HT-29 (cell line): ENCODE measurements at places on chromosomes 3 and 15.

GRCh38 chr15:61951949-61952348 lies 108.3 kb downstream of the VPS13C start:
- peak; percentile 9 for DNase-seq

DNA sequence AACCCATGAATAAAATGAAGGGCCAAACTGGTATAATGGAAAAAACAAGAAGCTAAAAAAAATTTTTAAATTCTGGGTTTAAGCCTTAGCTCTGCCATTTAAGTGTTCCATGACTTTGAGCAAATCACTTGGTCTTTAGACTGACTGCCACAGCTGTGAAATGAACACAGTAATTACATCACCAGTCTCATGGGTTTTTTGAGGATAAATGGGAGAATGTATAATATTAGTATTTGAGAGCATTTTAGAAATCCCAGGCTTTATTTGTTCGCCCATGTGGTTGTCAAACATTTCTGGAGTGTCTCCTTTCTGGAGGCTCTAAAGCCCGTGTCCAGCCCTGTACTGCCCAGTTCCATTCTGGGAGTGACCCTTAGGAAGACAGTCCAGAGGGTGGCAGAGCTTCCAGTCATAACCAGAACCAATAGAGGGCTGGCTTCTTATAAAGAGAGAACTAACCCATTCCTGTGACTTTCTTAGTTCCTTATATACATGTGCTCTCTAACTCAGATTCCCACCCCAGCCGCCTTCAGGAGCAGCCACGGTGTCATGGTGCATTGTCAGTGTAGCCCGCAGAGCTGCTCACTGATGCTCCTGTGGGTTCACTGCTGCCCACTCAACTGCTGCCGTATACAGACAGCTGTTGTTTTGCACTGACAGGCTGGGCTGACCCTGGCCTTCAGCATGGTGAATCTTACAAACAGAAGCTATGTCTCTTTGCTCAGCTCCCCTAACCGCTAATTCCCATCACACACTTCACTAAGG lies 44.7 kb downstream of the BOC start:
- no peak for DNase-seq

GRCh38 chr3:69838217-69838616 lies 99.0 kb downstream of the MITF start:
- no peak for DNase-seq

GRCh38 chr15:86540840-86541467 lies 461.3 kb downstream of the AGBL1 start:
- DNase-seq = no peak

GRCh38 chr3:98343647-98344507 lies 9.8 kb upstream of the OR5K4 start:
- DNase-seq = peak; percentile 78

- DNase-seq = no peak
These were observed 624.5 kb upstream of the SGO1 start for GRCh38 chr3:20810555-20810954.

- peak; percentile 77 for DNase-seq
These were observed 9.8 kb downstream of the SCG5 start for GRCh38 chr15:32651229-32651837.

DNA sequence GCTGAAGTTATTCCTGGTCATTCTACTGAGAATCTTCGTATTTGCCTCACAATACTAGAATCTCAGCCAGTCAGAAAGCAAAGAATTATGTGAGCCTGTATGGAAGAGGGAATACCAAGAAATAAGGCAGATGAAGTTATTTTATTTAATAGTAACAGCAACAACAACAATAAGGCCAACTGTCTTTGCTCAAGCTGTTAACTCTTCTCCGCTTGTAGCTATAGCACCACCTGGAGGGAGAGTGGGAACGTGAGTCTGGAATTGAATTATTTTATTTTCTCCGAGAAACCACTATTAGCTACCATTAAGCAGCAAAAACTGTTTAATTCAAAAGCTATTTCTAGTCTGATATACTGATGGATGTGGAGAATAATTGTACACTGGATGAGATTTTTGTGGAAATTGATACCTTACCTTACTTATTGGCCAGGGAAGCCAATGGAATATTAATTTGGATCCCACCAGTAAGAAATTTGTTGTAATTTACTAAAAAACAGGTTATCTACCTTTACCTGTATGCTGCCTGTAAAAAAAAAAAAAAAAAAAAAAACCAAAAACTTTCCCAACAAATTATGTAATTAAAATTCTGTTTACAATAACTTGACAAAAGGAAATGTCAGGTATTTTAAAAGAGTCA lies 50.1 kb downstream of the CALML4 start:
- peak; percentile 77 for DNase-seq

GRCh38 chr3:120487191-120487650 lies 36.4 kb upstream of the FSTL1 start:
- DNase-seq = no peak

DNA sequence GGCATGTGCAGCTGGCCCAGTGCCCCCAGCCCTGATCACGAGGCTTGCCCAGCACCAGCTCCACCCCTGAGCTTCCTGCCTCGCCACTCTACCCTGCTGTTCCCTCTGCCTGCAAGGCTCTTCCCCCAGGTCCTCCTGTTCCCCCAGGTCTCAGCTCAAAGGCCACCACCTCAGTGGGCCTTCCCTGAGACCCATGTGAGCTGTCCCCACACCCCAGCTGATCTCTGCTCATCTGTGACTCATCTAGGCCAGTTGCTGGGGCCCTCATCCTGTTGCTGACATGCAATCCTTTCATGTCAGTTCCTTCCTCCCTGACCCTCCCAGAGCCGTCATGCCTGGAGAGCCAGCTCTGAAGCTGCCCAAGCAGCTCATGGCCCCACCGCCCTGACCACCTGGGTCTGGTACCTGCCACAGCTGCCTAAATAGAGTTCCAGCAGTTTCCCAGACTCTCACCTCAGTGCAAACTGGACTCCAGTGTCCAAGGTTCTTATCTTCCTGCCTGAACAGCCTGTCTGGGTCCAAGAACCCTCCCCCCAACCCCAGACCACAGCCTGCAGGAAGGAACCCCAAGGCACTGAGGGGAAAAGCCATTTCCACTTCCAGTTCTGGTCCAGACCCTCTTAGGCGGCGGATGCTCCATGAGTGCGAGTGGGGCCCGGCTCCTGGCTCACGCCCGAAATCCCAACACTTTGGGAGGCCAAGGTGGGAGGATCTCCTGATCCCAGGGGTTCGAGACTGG lies 116.6 kb upstream of the IQSEC1 start:
- no peak for DNase-seq

DNA sequence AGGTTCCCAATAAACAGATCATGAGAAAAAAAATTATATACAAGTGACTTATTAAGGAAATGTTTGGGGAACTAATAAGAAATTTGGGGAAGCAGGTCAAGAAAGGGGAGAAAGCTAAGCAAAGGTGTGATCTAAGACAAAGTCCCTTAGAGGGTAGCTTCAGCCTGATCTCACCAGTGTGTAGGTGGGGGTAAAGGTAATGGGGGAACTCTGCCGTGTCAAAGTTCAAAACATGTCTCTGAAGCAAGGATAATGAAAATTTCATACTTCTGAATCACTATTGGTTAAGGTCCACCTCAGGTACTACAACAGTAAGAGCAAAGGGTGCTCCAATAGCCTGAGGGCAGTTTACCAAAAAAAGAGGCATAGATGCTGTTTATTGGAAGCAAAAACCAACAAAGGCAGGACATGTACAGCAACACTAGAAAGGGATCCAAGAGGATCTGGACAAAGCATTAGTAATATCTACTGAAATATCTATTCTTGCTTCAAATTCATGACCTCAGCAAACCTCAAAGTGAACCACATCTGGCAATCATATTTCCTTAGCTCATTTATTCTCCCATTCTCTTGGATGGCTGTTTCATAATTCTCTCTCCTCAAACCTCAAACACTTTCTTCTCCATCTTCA lies 6.9 kb downstream of the ACAD11 start:
- DNase-seq = no peak

GRCh38 chr3:173173652-173174051 lies 32.6 kb upstream of the SPATA16 start:
- DNase-seq = no peak

- no peak for DNase-seq
These were observed 278.5 kb upstream of the UMPS start for GRCh38 chr3:124451630-124452317.

DNA sequence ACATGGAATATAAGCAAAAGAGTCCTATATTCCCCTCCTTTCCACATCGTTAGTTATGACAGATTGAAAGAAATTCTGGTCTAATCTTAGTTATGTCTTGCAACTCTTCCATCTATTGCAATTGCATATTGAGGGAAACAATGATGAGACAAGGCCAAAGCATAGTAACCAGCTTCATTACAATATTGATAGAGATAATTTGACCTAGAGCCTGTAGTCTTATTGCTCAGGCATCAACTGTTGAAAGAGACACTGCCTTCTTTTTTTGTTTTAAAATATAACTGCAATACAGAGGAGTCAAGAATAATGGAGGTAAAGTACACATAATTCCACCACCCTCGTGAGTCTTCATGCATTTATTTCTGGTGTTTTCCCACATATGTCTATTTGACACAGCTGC lies 2.0 kb downstream of the TM4SF18 start:
- no peak for DNase-seq

DNA sequence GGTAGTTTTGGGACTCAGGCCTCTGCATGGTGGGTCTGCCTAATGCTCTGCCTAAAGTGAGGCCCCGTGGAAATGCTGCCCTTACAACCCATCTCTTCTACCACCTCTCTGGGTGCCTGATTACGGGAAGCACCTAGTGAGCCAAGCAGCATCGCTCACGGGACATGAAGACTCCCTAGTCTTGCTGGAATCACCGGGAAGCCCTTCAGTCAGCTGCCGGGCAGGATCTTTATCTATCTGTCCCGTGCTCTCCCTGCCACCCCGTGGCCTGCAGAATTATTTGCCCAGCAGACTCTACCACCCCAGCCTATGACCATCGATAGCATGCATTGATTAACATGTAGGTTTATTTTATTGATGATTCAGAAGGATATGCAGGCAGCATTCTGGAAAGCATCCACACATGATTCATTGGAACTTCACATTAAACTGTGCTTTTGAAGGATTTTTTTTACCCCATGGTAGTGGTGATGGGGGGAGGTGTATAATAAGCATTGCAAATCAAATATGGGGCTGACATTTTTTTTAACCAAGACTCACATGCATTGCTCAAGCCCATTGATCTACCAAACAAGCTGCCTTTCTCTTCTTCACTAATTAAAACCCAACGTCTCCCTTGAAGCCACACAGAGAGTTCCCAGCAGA lies 63.1 kb downstream of the ATP2B2 start:
- no peak for DNase-seq

DNA sequence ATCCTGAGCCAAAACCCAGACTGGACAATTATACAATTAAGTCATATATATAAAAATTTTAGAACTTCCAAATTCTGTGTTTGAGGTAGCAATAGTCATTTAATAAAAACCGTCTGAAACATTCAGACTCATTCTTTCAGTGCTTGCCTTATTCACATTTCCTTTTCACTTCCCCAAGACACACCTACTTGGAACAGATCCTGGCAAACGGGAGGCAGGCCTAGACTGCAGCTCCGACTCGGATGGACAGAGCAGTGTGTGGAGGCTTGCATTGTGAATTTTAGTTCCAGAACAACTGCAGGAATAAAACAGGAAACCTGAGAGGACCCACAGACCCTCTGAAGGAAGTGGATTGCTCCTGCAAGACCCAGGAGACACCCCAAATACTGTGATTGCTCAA lies 341.4 kb downstream of the CNTN3 start:
- DNase-seq = no peak

DNA sequence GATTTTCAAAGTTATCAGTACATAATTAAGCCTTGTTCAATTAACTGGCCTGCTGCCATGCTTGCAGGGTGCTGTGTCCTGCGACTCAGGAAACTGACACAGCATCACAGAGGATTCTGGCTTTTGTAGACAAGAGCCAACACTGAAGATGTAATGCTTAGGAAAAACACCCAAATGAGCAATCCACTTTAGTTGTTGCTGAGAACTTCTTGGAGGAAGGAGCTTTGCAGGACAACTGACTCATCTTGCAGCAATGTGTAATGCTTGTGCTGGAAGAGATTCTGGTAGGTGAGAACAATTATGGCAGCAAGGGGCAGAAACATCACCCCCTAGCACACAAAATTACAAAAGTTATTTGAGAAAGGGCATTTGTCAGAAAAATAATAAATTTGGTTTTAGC lies 67.6 kb downstream of the NLGN1 start:
- DNase-seq = no peak

DNA sequence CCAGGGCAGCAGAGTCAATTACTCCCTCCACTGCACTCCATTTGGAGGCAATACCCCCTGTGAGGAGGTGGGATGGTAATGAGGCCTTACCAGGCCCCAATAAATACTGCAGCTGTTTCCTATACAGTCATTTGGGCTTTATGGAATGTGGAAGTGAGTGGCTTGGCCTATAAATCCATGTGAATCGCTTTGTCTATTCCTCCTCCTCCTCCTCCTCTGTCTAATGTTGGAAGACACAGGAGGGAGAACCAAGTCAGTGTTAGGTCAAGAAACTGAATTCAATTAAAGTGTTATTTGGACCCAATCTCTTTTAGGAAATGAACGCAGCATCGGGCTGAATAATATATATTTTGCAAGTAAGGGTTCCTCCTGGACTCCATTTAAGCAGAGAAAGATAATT lies 17.3 kb upstream of the SRGAP3 start:
- no peak for DNase-seq

- DNase-seq = no peak
These were observed 19.3 kb upstream of the PRR23E start for GRCh38 chr3:127173516-127174166.

DNA sequence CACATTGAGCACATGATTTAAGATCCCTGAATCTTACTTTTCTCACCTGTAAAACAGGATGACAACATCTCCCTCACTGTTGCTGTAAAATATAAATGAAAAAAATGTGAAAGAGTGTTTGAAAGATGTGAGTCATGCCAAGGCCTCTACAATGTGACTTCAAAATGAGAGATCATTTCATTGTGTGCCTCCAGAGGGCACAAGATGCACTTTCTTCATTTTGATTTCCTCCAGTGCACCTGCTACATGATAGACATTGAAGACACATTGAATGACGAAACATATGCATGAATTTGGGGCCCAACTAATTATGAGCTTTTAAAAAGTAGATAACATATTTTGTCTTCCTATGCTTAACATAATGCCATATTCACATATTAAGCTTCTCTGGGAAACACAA lies 170.3 kb downstream of the MOBP start:
- peak; percentile 43 for DNase-seq

- DNase-seq = no peak
These were observed 145.3 kb downstream of the ADAMTS17 start for GRCh38 chr15:100196326-100197058.

- DNase-seq = no peak
These were observed 67.8 kb downstream of the NSUN3 start for GRCh38 chr3:94130690-94131089.

- DNase-seq = no peak
These were observed 22.5 kb upstream of the CLK3 start for GRCh38 chr15:74593122-74593521.
